ENCODE measurements at places on chromosomes 7 and 10. TPM values are rescaled to one million over a fixed set of nuclear protein-coding genes. Genes with fewer than 3 reads are reported as not detected.

- no peak for DNase-seq
These were observed 62.6 kb upstream of the TBX20 start for GRCh38 chr7:35316549-35316948.

- no peak for DNase-seq
These were observed 56.2 kb downstream of the ARMC3 start for GRCh38 chr10:22984066-22984465.

GRCh38 chr7:129262324-129262723, 37.5 kb downstream of the AHCYL2 start:
- peak; percentile 22 for DNase-seq

GRCh38 chr10:72342911-72343310, 11.8 kb downstream of the DNAJB12 start:
- DNase-seq: no peak

DNA sequence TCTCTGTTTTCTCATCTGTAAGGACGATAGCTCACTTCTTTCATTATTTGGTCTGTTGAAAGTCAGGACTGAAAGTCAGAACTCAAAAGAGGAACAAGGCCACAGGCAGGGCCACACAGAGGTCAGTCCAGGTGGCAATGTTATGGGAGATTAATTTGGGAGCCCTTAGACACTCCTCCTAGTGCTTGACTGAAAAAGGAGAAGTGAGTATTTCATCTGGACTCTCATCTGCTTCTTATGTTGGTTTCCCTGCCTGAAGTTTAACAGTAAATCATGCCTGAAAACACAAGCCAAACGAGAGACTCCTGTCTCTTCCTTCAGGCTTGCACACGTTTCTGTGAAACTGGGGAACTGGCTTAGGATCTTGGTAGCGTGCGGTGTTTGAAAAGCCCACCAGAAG, 248.5 kb downstream of the BUB3 start:
- no peak for DNase-seq

DNA sequence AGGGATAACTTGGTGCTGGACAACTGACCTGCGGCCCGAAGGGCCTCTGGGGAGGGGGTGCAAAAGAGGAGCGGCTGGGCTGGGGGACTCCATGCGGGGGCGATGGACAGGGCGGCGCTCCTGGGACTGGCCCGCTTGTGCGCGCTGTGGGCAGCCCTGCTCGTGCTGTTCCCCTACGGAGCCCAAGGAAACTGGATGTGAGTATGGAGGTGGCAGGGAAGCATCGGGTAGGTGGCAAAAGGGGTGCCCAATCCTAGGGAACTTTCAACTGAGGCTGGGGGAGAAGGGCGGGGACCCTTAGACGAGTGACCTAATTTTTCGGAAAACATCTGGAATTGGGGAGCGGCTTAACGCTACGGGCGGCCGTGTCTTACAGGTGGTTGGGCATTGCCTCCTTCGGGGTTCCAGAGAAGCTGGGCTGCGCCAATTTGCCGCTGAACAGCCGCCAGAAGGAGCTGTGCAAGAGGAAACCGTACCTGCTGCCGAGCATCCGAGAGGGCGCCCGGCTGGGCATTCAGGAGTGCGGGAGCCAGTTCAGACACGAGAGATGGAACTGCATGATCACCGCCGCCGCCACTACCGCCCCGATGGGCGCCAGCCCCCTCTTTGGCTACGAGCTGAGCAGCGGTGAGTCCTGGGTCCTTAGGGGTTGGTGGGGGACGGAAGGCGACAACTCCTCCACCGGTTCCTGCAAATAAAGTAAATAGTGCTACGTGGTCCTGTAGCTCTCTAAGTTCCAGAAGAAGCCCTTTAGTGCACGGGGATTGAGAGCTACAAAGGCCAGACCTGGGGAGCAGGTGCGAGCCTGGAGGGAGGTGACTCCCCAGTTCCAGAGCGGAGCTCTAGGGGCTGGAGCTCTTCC, 622 bp downstream of the WNT16 start:
- peak; percentile 28 for DNase-seq

GRCh38 chr7:129502708-129503685, 666 bp downstream of the SMKR1 start:
- DNase-seq: no peak

DNA sequence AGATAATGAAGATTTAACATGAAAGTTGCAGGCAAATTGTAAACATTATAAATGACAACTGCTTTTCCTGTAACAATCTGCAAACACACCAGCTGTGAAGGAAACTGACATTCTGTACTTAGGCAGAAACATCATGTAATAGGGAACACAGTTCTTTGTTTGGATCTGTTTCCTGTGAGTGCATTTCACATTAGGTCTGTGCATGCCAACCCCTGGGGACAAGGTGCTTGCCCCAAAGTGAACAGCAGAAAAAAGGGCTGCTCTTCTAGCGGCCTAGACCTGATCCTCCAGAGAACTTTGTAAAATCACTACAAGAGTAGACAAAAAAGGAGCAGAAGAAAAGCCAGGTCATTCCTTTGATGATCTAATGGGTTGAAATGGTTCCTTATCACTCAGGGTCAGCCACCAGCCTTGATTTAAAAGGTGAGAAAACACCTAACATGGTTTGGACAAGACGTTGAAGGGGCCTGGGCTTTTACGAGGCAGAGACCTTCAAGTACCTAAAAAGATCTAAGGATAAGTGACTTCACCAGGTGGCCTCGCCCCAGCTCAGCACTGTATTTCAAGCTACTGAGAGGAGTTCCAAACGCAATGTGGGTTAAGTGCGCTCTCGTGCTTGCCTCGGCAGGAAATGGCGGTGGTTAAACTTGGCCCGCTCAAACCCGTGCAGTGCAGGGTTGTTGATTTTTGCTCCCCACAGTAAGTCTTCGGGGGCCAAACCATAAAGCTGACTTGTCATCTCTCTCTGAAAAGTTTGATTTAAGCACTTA, 249.7 kb downstream of the CREB5 start:
- DNase-seq: peak; percentile 16

- DNase-seq: no peak
These were observed 53.8 kb upstream of the SEC61G start for GRCh38 chr7:54812756-54813322.

GRCh38 chr7:38105874-38106483, 72.1 kb upstream of the STARD3NL start:
- DNase-seq: no peak

GRCh38 chr7:33516568-33516967, 387.2 kb downstream of the BBS9 start:
- no peak for DNase-seq

GRCh38 chr10:7945034-7945433, 109.5 kb upstream of the GATA3 start:
- DNase-seq: no peak

- DNase-seq: no peak
These were observed 4.1 kb downstream of the JCAD start for GRCh38 chr10:30055226-30055662.

DNA sequence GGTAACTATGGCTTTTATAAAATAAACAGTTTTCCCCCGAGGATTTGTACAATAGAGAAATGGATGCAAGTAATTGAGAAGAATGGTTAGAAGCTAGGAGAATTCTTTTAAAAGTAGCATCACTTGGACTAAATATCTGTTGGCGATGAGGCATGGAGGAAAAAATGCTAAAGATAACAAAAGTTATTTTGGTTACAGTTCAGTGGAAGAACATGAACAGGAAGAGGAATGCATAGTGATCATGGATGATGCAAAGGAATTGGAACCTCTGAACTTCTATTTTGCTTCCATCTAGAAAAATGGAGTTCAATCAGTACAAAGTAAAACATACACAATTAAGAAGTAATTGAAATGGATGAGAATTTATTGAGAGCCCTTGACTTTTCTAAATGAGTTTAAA, 32.9 kb downstream of the ENTPD1 start:
- DNase-seq: no peak

DNA sequence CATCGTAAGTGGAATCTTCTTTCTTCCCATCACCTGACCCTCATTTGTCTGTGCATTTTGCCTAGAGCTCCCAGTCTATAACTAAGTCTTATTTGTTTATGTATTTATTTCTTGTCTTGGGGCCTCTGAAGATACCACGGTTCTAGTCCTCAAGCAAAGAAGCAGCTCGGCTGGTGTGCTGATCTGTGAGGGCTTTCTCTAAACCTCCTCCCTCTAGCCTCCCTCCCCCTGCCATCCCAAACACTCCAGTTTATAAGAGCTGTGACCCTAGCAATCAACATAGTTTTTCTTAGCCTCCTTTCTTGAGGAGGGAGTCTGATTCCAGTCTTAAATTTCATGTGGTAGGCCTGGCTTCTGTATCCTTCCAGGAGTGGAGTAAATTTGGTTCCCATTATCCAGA, 15.7 kb upstream of the NDUFA5 start:
- no peak for DNase-seq

- DNase-seq: no peak
These were observed 99.3 kb downstream of the DGKI start for GRCh38 chr7:137747359-137748031.

DNA sequence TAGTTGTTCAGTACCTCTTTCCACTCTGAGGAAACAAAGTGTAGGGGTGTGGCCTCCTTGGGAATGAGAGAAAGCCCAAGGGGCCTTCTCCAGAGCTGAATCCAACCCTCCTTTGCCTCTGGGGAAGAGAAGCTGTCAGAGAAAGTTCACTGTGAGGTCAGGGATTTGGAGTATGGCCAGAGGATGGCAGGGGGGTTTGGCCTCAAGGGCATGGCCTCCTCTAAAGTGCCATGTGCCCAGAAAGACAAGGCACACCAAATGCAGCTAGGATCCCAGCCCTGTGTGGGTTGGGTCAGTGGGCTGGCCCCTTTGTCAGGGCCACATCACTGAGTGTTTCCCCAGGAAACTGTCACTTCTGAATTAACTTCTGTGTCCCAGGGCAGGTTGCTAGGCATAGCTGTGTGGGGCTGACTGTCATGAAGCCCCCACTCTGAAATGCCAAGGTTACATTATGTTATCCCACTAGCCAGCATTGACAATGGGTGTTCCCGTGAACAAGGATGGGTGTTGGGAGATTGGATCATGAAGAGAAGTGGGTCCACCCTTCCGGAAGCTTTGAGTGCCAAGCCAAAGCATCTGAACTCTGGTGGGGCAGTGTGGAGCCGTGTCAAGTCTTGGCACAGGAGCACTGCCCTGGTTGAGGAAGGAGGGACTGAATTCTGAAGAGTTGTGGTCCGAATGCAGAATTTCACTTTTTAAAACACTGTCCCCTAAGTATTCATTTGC, 123.3 kb downstream of the ZMIZ1 start:
- no peak for DNase-seq

DNA sequence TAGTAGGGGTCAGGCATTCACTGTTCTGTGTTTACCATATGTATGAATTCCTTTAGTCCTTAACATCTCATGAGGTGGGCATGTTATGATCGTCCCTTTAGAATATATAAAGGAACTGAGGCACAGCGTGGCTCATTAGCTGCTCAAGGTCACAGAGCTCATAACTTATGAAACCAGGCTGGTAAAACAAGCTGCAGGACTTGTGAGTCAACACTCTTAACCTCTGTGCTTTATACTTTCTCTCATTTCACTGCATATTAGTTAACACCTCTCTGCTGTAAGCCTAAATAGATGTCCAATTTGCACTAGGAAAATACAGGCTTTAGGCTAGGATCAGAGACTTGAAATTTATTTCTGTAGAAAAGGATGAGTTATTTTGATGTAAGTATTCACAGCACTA, 180.3 kb upstream of the HDAC9 start:
- DNase-seq: no peak

DNA sequence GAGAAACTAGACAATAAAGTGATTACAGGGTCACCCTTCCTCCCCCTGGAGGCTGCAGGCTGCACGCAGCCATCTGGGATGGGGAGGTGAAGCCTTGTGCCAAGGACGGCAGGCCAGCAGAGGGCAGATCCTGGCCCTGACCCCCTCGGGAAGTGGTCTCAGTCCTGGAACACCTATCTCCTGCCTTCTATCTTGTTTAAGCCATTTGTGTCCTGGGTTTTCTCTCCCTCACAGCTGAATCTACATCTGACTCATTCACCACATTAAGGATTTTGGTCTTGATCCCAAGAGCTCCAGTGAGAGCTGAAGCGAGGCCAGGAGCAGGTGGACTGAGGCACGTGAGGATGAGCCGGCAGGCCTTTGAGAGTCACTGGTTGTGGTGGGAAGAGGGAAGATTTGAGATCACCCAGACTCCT, 16.4 kb upstream of the PARP12 start:
- DNase-seq: no peak

- DNase-seq: no peak
These were observed 52.2 kb downstream of the SEM1 start for GRCh38 chr7:96657347-96658021.

DNA sequence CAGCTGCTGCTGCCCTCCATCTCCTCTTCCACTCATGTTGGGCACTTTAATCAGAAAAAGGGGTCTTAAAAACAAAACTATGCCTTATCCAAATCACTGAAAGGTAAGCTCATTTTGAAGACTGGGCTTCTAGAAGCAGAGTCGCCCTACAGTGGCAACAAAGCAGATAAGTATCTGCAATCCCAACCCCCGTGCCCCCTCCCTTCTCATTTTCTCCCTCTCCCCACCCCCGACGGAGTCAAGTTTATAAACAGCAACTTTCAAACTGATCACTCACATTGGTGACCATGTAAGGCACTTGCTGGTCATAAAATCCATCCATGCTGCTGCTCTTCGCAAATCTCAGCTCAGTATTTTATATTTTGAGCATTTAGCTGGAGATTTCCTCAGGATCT, 738 bp downstream of the ETV1 start:
- DNase-seq: no peak

DNA sequence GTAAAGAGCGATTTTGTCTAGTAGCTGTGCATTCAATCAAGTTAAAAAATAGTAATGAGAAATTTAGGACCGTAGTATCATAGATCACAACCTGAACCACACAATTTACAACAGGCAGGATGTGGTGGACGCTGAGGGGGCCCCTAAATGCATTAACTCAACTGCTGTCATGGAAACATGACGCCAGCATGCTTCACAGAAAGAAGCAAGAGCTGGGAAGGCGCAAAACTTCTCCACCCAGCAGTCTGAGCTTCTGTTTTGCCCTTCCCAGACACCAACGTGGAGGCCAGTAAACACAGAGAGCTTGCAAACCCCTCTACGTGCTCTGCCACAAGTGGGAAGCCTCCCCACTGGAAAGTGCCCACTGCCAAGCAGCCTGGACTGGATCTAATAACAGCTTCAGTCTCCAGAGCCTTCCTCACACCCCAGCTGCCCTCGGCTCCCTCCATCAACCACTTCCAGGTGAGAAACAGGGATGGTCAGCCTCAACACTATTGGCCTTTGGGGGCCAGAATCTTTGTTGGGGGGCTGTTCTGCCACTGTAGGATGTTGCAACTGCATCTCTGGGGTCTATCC, 151.8 kb downstream of the SFMBT2 start:
- peak; percentile 74 for DNase-seq

DNA sequence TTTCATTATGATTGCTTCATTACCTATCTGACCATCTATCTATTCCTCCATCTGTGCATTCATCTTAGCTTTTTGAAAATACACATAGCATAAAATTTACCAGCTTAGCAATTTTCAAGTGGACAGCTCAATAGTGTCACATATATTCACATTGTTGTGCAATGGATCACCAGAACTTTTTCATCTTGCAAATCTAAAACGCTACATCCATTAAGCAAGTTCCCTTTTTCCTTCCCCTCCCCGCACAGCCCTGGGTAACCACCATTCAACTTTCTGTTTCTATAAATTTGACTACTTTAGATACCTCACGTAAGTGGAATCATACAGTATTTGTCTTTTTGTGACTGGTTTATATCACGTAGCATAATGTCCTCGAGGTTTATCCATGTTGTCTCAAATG, 78.0 kb upstream of the ADRB1 start:
- no peak for DNase-seq

DNAJC12 gene
- total RNA-seq: 46.7 TPM

AIFM2 gene
- total RNA-seq: 9.6 TPM

HDAC9 gene
- total RNA-seq: 0.14 TPM

PTEN gene
- 44.5 TPM for total RNA-seq

OR13A1 gene
- not detected for total RNA-seq

ASL gene
- 22.8 TPM for total RNA-seq

PRF1 gene
- 44.7 TPM for total RNA-seq

All from activated naive CD8-positive, alpha-beta T cell treated with anti-CD3 and anti-CD28 coated beads for 36 hours (primary cell).